ENCODE measurements at places on chromosomes 11 and 22. TPM values are rescaled to one million over a fixed set of nuclear protein-coding genes. Genes with fewer than 3 reads are reported as not detected.

Gene OR56A4
- not detected for total RNA-seq

Gene PTGDR2
- 0.06 TPM for total RNA-seq

Gene C1QTNF4
- total RNA-seq, result not detected

Gene MS4A4A
- total RNA-seq, result not detected

Gene MS4A4E
- not detected for total RNA-seq

Gene RNF121
- total RNA-seq, result 40.2 TPM

Gene CHORDC1
- 66.9 TPM for total RNA-seq

Gene KCNJ1
- not detected for total RNA-seq

Gene LMO2
- 0.23 TPM for total RNA-seq

Gene RAG1
- 0.23 TPM for total RNA-seq

Gene BTBD18
- total RNA-seq, result not detected

Gene NAALAD2
- total RNA-seq, result not detected

Gene FHIP1B
- 23.3 TPM for total RNA-seq

Gene GGTLC2
- total RNA-seq, result not detected

Gene DDIAS
- 25.4 TPM for total RNA-seq

Gene NRIP3
- total RNA-seq, result not detected

Gene CSRP3
- total RNA-seq, result not detected

Gene NLRP14
- total RNA-seq, result not detected

Gene OR4A5
- total RNA-seq, result not detected

Gene MTMR2
- total RNA-seq, result 32.2 TPM

Gene OR5M8
- not detected for total RNA-seq

Gene HEPACAM
- 0.11 TPM for total RNA-seq

Gene AQP11
- 2.2 TPM for total RNA-seq

Gene HORMAD2
- total RNA-seq, result not detected

Gene TSSK2
- 0.17 TPM for total RNA-seq

Gene TPBGL
- total RNA-seq, result not detected

Gene MPEG1
- not detected for total RNA-seq

Gene RASL10A
- total RNA-seq, result not detected

Gene UCP3
- 1.2 TPM for total RNA-seq

Gene GPR83
- not detected for total RNA-seq

Gene CUL5
- 32.1 TPM for total RNA-seq

Gene CRYAB
- not detected for total RNA-seq

Gene SLC22A9
- total RNA-seq, result not detected

Gene LRRC74B
- not detected for total RNA-seq

Gene DEUP1
- total RNA-seq, result 0.26 TPM

Gene MPPED2
- not detected for total RNA-seq

Gene CACNA1I
- total RNA-seq, result 0.06 TPM

Gene RELA
- 84.2 TPM for total RNA-seq

Gene PNPLA3
- 0.29 TPM for total RNA-seq

Gene GDPD4
- not detected for total RNA-seq

Gene CHCHD10
- 98.1 TPM for total RNA-seq

Gene RTN4R
- 12.2 TPM for total RNA-seq

Gene TRIM3
- 24.7 TPM for total RNA-seq

Gene RAB1B
- total RNA-seq, result 355 TPM

Gene SYT8
- 4.7 TPM for total RNA-seq

Gene OR10A2
- not detected for total RNA-seq

Gene OR52A1
- total RNA-seq, result not detected

Gene MS4A14
- total RNA-seq, result 0.07 TPM
